Activated CD4-positive, alpha-beta T cell treated with anti-CD3 and anti-CD28 coated beads, Interleukin-2, amount 10 ng/mL, durations not matched to agents 24 days and 14 days (primary cell): ENCODE measurements at places on chromosomes 12 and 14.

GRCh38 chr12:130158754-130159059 lies 3.6 kb upstream of the FZD10 start:
- no peak for DNase-seq

DNA sequence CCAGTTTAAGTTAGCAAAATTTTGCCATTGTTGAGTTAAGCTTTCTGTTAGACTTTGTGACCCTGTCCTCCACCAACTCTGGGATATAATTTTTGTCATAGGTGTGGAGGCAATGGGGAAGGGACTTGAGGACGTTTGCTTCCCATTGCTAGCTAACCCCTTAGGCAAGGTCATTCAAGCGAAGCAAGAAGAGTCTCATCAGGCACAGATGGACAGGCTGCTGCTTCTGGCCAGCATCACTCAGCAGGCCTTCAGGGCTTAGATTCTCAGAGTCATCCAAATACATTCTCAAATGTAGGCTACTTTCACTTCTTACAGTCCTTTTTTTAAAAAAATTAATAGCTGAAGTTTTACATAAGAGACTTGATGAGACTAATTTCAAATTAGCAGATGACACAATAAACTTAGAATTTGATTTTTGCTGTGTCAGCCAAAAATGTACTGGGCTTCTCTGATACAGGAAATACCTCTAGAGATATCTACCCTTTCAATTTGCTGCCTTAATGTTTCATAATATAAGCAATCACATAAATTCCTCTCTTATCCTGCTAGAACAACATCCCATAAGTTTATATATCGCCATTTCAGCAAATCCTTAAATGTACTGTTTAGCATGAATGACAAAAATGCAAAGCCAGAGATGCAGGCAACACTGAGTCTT lies 875.2 kb downstream of the FLRT2 start:
- no peak for DNase-seq

GRCh38 chr14:45426685-45427282 lies 173.8 kb upstream of the MIS18BP1 start:
- no peak for DNase-seq

DNA sequence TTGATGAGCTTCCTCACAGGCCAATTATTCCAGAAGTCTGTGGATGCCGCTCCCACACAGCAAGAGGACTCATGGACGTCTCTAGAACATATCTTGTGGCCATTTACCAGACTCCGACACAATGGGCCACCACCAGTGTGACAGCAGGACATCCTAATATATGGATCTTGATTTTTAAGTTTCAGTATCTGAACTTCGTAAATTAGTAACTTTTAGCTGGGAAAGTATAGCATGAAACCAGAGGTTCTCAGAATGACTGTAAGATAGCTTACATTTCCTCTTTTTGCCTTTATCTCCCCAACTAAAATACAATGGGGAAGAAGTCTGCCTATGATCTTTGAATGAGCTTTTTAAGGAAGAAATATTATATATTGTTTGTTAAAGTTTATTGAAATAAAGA lies 87.0 kb downstream of the DNAI7 start:
- DNase-seq: no peak

GRCh38 chr12:119301379-119301778 lies 33.1 kb upstream of the CCDC60 start:
- DNase-seq: no peak

DNA sequence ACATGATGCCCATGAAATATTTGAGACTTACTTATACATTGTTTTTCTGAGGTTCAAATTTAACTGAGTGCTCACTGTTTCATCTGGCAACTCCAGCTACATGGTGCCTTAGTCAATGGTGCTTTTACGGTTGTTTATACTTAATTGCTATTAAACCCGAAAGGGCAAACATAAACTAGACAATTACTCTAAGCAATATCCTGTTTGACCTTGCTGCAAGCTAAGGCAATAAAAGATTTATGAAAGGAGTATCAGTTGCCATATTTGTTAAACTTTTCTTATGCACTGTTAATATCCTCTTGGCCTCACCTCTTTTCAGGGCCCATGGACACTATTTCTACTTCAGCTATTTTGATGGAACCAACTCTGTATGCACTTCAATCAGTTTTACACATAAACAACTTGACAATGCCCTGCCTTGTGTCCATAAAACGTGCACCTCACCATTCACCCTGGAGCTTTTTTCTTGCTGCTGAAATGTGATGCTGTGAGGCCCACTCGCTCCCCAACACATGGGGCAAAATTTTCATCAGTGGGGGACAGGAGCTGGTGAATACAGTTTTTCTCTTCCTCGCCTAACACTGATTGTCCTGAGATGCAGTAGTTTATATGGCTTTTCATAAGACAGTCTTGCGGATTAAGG lies 64.1 kb upstream of the HIF1A start:
- DNase-seq: no peak

DNA sequence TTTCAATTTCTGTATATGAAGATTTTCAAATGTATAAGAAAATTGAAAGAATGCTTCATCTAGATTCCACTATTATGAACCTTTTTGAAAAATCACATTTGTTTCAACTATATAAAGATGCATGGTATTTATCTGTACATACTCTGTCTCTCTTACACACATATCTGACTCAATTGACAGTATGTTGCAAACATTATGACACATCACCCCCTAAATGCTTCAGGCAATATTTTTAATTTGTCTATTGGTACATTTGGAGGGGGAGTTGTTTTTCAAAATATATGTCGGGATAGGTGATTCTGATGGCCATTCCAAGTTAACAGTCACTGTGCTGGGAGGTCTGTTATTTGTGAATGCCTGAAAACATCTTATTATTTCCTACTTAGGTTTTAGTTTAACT lies 14.4 kb downstream of the PCNX1 start:
- DNase-seq: no peak

DNA sequence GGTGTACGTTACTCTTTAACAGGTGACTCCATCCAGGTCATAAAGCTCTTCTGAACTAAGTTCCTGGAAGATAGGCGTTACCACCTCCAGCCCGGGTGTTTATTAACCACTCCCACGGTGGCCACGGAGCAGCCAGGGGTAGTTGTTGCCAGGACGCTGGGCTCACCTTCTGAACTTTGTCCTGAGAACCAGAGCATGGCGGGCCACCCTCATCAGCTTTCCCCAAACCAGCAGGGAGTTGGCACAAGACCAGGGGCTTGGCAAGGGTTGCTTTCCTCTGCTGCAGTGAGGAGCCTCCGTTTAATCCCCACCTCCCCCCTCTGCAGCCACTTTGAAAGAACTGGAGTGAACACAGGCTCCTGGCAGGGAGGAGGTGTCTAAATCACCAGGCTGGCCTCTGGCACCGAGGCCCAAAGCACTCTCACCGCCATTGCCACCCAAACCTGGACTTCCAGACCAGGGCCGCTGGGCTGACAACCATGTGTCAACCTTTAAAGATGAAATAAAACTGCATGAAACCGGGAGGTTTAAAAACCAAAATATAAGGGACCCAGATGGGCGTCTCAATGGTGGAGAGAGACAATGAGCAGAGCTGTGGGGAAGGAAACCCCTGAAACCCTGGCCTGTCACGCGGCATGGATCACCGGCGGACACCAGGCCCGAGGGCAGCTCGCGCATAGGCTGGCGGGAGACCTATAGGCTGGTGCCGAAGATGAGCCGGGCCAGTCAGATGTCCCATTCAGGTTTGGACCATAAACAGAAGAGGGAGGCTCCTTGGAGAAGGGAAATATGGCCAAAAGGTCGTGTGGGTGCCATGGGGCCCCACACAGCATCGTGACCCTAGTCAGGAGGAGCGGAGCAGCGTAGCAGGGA lies 30.9 kb upstream of the TDRD9 start:
- no peak for DNase-seq

GRCh38 chr14:89379006-89379405 lies 38.0 kb downstream of the FOXN3 start:
- DNase-seq: no peak

DNA sequence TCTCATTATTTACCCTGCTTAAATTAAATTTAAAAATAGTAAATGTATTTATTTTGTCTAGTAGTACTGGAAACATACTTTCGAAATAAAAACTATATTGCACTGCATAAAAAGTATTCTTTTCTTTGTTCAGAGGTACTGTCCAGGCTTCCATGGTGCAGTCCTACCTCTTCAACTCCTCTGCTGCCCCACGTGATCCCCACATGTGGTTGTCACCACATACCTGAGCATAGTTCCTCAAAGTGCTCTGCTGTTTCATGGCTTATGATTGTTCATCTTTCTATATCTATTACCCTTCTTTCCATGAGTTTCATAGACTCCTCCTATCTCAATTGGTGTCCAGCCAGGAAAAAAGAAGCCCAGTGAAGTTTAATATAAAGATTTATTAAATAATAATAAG lies 317.5 kb upstream of the OR4E1 start:
- DNase-seq: peak; percentile 62

DNA sequence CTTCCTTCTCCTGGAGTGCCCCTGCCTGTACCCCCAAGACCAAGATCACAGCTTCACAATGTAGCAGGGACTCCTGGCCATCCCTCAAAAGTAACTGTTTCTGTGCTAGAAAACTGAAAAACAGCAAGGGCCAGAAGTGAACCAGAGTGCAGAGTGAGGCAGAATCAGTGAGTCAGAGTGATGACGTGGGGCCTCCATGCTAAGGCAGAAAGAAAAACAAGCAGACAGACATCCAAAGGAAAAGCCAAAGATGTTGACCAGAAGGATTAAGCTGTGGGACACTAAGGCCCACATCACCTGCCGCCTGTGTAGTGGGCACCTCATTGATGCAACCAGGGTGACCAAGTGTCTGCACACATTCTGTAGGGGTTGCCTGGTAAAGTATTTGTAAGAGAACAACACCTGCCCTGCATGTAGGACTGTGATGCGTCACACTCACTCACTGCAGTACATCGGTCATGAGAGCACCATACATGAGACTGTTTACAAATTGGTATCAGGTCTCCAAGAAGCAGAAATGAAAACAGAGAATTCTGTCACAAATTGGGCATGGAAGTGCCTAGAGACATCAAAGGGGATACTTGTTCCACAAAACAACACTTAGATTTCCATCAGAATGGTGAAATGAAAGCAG lies 51.2 kb downstream of the ARMH4 start:
- DNase-seq: no peak

DNA sequence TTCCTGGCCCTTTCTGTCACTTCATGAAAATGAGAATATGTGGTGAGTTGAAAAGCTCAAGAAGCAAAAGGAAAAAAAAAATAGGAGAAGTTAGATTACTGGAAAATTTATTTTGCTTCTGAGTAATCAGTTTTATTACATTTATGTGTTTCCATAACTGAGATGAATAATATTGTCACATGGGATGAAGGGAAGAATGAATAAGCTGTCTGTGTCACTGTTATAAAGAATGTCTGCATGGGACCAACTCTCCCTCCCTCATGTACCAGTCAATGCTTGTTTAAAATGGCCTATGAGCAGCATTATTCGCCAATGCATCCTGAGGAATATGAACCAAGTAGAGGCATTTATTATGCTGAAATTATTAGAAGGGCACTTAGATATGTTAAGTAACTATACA lies 246.3 kb downstream of the PRKD1 start:
- DNase-seq: no peak

- no peak for DNase-seq
Observed at GRCh38 chr14:29255692-29256091, 489.1 kb downstream of the FOXG1 start.

DNA sequence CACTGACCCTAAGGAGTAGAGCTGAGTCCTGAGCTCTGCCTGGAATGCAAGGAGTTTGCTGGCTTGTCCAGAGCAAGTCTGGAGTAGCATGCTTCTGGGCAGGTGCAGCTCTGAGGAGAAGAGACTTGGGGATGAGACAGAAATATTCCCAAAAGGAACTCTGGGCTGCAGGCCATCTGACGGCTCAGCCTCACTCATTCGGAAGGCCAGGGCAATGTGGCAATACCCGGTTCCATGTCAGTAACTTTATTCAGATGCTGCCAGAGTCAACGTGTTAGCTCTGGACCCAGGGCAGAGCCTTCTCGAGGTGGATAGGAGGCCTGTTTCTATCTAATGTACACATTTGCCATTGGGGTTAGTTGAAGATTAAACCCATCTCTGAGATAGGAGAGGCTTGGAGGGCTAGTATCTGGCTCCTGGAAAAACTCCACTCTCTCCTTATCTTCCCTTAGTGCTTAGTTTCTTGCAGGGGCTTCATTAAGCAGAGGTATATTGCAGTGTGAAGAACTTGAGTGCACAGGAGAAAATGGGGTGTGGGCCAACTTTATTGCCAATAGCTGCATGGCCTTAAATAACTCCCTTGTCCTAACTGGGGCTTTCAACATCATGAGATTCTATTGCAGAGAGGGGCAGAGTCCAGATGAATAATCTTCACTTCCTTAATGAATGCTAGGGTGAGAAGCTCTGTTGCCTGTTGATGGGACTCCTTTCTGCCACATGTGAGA lies 65.6 kb downstream of the NTF3 start:
- no peak for DNase-seq

GRCh38 chr12:5267603-5268423 lies 164.1 kb upstream of the NTF3 start:
- no peak for DNase-seq

GRCh38 chr12:51012570-51013236 lies 13.5 kb downstream of the SLC11A2 start:
- DNase-seq: no peak
